ENCODE measurements at places on chromosomes 5 and 9.

DNA sequence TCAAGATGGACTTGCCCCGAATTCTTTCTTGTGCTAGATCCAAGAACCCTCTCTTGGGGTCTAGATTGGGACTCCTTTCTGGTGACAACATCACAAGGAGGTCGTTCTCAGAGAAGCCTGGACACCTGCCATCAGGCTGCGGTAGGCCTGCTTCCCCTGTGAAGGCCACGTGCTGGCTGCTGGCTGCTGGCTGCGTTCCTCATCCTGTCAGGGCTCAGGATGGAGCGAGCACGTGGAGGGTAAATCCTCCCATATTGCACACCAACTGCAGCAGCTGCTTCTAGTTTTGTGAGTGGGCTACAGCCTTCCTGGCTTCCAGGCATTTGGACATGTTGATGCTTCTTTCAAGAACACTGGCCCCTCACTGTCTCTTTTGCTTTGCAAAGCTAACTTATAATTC lies 95.6 kb downstream of the HSPA4 start:
- DNase-seq: peak; percentile 16

GRCh38 chr9:27991221-27991620 lies 417.9 kb upstream of the C9orf72 start:
- no peak for DNase-seq

DNA sequence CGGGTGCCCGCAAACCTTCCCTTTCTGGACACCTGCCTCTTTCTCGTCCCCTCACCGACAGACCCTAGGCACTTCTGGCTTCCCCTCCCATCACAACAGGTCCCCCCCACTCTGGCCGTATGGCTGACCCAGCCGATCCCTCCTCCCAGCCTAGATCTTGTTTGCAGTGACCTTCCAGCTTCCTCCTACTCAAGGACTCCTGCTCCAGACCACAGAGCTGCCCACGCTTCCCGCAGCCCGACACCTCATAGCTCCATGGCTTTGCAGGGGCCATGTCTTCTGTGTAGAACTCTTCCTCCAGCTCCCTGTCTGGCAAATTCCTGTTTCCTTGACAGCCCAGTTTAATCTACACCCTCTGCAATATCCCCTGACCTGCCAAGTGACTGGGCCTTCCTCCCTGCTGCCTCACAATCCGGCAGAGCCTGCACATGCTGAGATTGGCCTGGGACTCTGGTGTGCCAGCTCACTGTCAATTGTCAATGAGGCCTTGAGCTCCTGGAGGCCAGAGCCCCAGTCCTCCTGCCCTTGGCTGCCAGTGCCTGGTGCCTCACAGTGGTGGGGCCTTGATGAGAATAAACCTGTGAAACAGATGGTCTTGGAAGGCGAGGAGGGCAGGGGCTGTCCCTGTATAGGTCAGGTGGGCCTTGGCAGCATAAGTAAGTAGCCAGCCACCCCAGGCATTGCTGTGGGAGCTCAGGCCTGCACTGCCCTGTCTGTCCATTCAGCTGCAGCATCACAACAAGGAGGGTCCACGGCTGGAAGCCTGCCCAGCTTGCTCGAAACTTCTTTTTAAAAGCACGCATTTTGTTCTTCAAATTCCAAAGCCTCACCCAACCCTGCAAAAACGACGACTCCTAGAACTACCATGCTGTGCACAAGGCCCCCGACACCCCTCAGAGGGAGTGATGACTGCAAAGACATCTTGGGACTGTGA lies 50.5 kb downstream of the GADD45G start:
- no peak for DNase-seq

DNA sequence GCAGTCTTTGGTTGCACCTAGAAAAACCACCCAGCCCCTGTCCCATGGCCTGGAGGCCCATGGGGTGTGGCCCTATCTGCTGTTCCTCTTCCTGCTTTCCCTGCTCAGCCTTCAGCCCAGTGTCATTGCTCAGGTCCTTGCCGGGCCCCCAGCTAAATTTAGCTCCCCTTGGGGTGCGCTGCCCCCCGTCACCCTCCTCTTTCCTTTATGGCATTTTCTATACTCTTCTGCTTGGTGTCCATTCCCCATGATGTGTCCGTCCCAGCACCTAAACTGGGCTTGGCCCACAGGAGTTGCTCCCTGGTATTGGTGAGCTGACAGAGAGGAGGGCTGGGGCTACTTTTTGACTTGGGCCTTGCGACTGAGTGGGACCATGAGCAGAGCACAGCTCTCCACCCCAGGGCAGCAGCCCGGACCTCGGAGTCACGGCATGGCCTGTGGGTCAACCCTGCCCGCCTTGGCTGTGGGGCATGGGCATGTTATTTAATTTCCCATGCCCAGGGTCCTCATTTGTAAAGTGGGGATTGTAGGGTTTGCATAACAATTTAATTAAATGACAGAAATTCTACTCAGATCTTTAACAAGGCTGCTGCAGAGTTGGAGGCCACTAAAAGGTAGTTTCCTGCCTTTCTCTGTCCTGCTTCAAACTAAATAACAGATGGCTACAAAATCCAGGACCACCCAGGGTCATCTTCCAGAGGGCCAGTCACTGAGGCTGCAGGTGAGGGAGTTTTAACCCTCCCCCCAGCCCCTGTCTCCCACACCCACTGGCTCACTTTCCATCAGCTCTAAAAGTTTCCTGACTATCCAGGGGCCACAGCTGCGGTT lies 98.2 kb downstream of the DAP start:
- DNase-seq: no peak

- no peak for DNase-seq
Measured at GRCh38 chr5:21687621-21688020, 1165.5 kb downstream of the CDH12 start.

GRCh38 chr5:110727025-110727314 lies 499 bp upstream of the TMEM232 start:
- DNase-seq: no peak

DNA sequence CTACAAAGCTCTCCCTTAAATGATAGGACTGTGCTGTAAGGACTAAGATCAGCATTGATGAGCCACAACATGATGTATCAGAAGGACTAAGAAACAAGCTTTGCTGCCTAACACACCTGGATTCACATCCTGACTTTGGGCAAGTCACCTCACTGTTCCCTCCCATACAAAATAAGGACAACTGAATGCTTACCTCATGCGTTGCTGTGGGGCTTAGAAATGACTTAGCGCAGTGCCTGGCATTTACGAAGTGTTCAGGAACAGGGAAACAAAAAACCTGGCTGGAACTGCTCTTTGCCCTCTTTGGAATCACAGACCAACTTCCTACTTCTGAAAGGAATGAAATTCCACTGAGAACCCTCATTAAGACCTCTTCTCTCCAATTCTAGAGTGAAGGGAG lies 113.7 kb downstream of the BAAT start:
- no peak for DNase-seq

- peak; percentile 46 for DNase-seq
Measured at GRCh38 chr9:76297721-76298239, 96.4 kb downstream of the RFK start.

- DNase-seq: peak; percentile 39
Measured at GRCh38 chr9:92446536-92446935, 22.3 kb upstream of the OMD start.

- peak; percentile 89 for DNase-seq
Measured at GRCh38 chr5:54580997-54581811, 63.6 kb downstream of the SNX18 start.

- DNase-seq: no peak
Measured at GRCh38 chr5:37984300-37984699, 144.5 kb upstream of the GDNF start.

- peak; percentile 4 for DNase-seq
Measured at GRCh38 chr5:114447084-114447773, 85.4 kb downstream of the KCNN2 start.

DNA sequence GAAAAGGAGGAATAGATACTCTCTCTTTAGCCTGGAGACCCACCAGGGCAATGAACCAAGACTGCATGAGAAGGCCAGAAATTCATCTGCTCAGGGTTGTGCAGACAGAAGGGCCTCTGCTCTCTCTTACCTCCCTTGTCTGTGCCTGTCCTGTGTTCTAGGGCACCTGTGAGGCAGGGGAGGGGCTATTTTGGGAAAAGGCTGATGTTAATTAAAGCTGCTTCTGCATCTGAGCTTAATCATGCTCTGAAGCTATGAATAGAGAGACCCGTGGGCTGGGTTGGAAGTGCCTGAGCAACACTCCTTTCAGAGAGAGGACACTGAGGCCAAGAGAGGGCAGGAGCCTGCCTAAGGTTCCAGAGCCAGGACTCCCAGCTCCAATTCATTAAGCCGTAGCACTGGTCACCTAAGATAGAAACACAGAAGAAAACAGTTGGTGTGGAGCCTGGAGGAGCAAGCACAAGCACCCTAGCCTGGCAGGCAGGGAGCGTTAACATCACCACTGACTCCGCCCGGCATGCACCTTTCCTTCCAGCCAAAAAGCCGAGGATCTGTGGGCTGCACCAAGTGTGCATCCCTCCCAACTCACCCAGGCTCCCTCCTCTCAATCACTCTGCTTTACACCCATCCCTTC lies 31.4 kb upstream of the STING1 start:
- DNase-seq: no peak

DNA sequence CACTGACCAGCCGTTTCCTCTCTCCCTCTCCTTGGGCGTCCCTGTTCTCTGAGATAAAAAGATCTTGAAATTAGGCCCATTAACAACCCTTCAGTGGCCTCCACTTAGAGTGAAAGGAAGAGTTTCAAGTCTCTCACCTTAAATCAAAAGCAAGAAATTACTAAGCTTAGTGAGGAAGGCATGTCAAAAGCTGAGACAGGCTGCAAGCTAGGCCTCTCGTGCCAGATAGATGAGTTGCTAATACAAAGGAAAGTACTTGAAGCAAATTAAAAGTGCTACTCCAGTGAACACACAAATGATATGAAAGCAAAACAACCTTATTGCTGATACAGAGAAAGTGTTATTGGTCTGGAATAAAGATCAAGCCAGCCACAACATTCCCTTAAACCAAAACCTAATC lies 331.3 kb upstream of the SEMA6A start:
- no peak for DNase-seq

DNA sequence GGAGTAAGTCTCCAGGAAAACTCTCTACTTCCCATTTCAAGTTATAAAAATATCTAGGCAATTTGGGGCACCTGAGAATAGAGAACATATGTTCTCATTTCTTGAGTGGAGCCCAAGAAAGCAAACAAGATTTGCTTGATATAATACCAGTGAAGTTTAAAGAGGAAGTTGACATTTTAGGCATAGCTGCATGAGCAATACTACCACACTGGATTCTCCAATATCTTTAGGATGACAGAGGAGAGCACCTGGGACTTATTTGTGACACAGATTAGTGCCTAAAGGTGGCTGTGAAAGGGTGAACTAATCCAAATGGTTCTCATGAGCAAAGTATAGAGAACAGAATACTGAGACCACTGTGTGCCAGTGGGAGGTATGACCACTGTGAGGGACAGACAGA lies 423.5 kb upstream of the RIOK2 start:
- DNase-seq: no peak

- DNase-seq: peak; percentile 29
Measured at GRCh38 chr5:124399426-124399961, 346.9 kb downstream of the ZNF608 start.

GRCh38 chr5:90561766-90562165 lies 3.2 kb downstream of the ADGRV1 start:
- DNase-seq: no peak

- DNase-seq: no peak
Measured at GRCh38 chr9:129008469-129008965, 19.6 kb downstream of the SH3GLB2 start.

GRCh38 chr5:73030995-73031394 lies 75.2 kb downstream of the FCHO2 start:
- DNase-seq: peak; percentile 89

DNA sequence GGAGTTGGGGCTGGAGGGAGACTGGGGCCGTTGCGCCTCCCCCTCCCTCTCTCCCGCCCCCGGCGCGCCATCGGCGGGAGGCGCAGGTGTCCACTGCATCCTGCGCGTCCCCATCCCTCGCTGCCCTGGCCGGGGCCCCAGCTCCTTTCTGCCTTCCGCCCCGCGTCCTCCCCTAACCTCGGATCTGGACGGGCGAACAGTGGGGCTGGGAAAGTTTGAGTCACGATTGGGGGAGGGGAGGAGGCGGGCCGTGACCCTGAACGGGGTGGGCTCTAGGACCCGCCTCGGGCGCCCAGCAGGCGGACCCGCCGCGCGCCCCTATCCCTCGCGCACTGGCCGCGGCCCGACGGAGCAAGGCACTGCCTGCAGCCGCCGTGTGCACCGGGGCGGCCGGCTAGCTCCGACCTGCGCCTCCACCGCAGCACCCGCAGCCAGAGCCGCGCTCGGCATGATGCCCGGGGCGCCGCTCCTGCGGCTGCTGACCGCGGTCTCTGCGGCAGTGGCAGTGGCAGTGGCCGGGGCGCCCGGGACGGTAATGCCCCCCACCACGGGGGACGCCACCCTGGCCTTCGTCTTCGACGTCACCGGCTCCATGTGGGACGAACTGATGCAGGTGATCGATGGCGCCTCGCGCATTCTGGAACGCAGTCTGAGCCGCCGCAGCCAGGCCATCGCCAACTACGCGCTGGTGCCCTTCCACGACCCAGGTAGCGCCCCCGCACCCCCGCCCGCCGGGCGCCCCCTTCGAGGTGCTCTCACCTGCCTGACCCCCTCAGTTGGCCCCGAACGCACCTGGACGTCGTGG lies at the start of gene HMCN2:
Gene HMCN2 (plus strand): TSS at position 330 of the 805 bp plus-strand sequence. CDS start 119 bp downstream, at position 449.
- DNase-seq: no peak

- DNase-seq: no peak
Measured at GRCh38 chr5:54284586-54284985, 25.8 kb downstream of the ARL15 start.

Data from fibroblast of skin of scalp (primary cell).